ENCODE measurements at places on chromosomes 7 and 10.

- no peak for DNase-seq
Measured at GRCh38 chr10:128729910-128730420, 603.7 kb upstream of the MKI67 start.

- no peak for DNase-seq
Measured at GRCh38 chr7:359766-360361, 69.9 kb downstream of the FOXL3 start.

GRCh38 chr10:125144693-125145623 is 15.4 kb downstream of the CTBP2 start:
- peak; percentile 79 for DNase-seq

- no peak for DNase-seq
Measured at GRCh38 chr7:69433081-69433480, 165.2 kb upstream of the AUTS2 start.

DNA sequence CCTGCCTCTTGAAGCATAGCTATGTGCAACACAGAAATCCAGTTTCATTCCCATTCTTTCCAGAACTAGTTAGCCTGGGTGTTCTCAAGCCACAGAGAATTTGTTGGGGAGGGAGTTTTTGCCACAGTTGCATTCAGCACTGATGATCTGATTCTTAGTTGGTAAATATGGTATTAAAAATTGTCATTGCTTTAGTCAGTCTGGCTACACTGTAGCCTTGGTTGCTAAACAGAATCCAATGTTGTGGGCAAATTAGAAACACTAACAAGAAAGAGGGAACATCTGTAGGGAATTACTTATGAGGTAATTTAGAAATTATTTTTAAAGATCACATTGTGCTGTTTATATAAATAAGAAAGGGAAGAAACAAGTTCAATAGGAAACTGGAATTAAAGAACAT is 57.0 kb upstream of the CC2D2B start:
- DNase-seq = no peak

GRCh38 chr7:114785496-114785895 is 136.4 kb upstream of the MDFIC start:
- no peak for DNase-seq

- peak; percentile 10 for DNase-seq
Measured at GRCh38 chr10:63672491-63672890, 151.3 kb downstream of the REEP3 start.

DNA sequence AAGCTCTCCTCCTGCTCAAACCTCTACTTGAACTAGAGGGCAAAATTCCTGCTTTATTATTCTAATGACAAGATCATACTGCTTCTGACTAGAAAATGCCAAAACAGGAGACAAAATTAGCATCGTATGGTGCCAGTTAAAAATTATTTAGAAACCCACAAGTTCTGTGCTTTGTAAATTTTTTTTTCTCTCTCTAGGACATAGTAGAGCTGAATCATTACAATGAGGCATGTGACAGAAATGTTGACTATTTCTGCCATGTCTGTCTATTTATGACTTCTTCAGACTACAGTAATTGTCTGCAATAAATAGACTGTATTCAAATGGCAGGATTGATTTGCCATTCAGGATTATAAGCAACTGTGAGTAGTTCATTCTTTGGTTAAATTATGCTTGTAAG is 335.8 kb downstream of the PRPF18 start:
- no peak for DNase-seq

DNA sequence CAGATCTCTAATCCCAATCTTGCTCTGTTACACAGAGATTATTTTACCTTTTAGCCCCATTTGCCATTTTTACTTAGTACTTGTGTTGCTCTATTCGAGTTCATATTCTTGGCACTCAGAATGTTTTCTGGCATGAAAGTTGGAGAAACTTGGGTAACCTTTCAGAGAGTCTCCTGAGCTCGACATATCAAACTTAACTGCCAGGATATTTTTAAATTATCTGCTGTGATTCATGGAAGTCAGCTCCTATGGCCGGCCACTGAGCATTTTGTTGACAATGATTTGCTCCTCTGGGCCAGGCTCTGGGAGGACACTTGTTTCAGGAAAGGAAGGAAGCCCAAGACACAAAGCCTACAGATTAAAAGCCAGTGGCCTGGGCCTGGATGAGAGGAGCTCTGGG is 396.7 kb downstream of the TNS3 start:
- DNase-seq = no peak

GRCh38 chr7:116595063-116595462 is 70.2 kb downstream of the CAV1 start:
- no peak for DNase-seq

GRCh38 chr7:117193564-117193963 is 129.3 kb downstream of the WNT2 start:
- DNase-seq = no peak

- DNase-seq = no peak
Measured at GRCh38 chr10:132812520-132812919, 26.6 kb upstream of the NKX6-2 start.

DNA sequence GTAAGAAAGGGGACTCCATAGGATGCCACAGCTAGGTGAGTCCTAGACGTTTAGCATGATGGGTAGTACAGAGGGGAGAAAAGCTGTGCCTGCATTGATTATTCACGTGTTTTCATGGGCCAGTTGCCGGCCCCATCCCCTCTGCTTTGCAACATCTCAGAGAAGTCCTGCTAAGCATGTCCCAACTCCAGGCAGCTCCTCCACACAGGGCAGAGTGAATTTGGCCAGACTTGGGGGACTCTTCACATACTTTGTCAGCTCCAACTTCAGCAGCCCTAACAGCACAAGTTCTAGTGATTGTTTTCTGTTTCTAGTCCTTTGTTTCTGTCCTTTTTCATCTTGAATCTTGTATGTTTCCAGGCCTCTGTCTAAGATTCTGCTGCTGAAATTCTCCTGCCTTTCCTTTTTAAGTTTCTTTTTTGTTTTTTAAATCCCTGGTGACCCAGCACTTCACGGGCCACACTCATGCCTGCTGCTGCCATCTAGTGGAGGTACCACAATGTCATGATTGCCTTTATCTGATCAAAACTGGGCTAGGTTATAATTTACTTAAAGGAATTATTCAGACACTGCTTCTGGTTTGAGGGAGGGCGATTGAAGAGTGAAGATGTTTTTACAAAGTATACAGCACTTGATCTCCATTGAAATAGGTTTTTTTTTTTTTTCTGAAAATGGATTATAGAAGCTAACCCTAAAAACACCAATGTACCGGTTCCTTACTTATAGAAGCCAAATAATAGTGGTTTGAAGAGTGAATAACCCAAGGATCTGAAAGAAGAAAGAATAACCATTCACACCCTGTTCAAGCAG is 276.9 kb downstream of the CSTF2T start:
- peak; percentile 75 for DNase-seq

DNA sequence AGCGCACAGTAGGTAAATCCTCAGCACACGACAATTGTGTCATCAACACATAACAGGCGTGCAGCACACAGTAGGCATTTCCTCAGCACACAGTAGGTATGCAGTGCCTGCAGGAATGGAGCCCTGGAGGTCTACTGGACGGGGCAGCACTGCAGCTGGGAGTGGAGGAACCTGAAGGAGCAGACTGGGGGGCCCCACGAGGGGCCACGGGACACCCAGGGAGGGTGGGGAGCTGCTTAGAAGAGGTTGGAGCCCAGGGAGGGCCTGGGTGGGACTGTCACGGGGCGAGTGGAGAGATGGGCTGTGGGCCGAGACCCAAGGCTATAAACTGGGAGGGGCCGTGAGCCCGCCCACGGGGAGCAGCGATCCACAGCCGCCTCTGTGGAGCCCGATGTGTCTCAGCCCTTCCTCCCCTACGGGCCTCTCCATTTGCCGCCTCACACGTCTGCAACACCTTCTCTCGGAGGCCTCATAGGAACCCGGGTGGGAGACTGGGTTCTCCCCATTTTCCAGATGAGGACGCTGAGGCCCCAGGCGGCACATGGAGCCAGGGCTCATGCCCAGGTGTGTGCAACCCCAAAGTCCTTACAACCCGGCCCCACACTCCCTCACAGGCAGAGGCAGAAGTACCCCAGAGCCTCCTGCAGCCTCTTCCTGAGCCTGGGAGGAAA is 101.5 kb downstream of the MICALL2 start:
- no peak for DNase-seq

GRCh38 chr10:94279835-94280709 is 82.7 kb downstream of the NOC3L start:
- DNase-seq = peak; percentile 85

DNA sequence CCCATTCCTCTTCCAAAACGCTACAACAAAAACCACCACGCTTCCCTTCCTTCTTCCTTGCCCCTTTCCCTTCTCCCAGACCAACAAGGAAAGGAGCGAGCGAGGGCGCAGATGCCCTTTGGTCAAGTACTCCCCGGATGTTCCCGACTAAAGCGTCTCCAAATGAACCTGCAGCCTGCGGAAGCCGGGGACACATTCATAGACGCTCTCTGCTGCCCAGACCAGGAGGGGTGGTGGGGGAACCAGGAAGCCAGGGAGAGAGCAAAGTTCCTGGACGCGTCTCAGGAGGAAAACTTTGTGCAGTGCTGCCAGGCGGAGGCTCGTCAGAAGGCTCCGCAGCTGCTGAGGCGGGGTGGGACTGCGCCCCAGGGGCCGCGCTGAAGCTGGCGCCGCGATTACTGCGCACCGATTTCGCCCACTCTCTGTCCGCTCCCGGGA is 754 bp downstream of the SEMA3D start:
- peak; percentile 16 for DNase-seq

DNA sequence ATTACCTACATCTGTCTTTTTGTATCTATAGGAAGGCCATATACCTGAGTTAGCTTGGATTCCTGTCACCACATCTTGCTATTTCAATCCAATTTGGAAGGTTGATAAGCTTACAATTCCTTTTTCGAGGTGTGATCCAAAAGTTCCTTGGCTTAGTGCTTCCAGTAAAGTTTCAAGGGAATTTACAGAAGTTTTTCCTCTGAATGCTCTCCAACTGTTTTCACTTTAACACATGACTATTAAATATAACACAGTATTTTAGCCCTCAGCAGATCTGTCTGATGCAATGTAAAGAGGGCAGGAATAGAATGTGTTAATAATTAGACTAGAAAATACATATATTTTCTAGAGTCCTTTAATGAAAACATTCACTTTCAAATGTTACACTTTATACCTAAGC is 171.4 kb downstream of the DKK1 start:
- DNase-seq = no peak

DNA sequence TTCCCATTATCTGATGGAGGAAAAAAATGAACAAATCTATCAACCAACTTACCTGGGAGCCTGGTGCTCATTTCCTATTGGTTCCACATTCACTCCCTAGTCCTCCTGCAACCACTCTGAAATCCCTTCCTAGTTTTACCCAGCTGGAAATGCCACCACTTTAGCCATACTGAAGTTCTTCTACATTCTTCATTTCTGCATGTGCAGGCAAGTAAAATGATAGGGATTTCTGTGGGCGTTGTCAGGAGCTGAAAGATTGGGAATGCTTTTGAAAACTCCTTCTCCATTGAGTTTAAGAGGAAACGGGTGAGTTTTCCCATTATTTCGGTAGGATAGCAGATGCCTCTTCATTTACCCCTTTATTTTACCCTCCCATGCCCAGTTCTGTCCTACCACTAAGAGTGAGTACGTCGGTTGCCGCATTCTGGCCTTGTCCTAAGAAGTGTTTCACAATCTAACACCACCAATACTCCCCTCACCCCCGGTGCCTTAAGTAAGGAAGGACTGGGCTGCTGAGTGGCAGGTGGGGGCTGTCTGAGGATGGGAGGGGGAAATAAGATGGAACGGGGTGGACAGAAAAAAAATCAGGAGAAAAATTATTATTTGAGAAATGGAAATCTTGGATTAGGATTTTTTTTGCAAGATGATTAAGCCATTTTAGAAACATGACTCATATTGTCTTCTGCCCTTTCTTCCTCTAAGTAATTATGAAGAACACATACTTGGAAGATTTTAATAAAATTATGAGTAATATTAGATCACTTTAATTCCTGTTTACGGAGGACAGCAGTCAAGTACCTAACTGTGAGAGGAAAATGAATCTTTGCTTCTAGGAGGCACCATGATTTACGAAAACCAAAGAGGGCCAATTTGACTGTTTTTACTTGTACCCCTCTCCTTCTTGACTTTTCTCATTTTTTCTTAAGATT is 13.2 kb upstream of the TAS2R60 start:
- no peak for DNase-seq

GRCh38 chr7:116355424-116355765 is 144.1 kb upstream of the CAV2 start:
- no peak for DNase-seq

DNA sequence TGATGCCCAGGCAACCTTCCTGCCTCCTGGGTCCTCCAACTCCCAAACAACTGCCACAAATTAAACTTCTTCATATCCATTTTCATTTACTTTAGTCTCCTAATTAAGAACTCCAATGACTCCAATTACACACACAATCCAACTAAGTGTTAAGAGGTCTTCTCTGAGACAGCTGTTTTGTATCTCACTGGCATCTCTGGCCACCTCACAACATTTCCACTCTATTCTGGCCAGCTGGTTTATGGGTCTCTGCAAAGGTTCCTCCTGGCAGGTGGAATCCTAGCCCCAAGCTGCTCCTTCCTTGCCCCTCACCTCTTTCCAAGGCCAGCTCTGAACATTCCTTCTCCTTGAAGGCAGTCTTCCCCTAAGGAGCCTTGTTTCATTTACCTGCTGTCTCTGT is 123.1 kb upstream of the HPS1 start:
- DNase-seq = no peak

- DNase-seq = peak; percentile 100
Measured at GRCh38 chr10:14837757-14838581, at the start of the genes CDNF, HSPA14 and MSANTD7. CDNF (minus strand) TSS chr10:14838037; CDS start chr10:14837946, 91 bp downstream. HSPA14 (plus strand) TSS chr10:14838306; CDS start chr10:14838403, 97 bp downstream. MSANTD7 (plus strand) TSS chr10:14838306; CDS start chr10:14842285, 3,979 bp downstream.

GRCh38 chr10:31709476-31709875 is 219.2 kb downstream of the ARHGAP12 start:
- DNase-seq = no peak

DNA sequence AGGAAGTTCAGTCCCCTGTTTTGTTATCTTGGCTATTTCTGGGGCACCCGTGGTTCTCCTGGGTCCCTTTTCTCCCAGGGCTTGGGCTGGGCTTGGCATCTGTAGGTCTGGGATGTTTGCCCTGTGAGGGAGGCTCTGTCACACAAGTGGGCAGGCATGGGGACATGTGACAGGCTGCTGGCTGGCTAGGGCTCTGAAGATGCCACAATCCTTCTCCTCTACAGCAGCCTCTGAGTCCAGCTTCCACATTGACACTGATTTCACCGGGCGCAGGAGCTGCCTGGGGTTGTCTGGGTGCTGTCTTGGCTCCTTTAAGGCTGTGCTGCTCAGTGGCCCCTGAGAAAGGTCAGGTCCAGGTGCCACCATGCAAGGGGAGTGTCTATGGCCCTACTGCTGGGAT is 37.4 kb upstream of the ZNF716 start:
- no peak for DNase-seq

GRCh38 chr10:127145173-127145572 is 51.2 kb downstream of the INSYN2A start:
- DNase-seq = no peak

- DNase-seq = no peak
Measured at GRCh38 chr7:44134943-44135628, 6.0 kb downstream of the MYL7 start.

- no peak for DNase-seq
Measured at GRCh38 chr7:7707806-7708205, 10.6 kb downstream of the RPA3 start.

GRCh38 chr7:2049782-2050510 is 182.8 kb downstream of the MAD1L1 start:
- no peak for DNase-seq
